Non-pigmented ciliary epithelial cell (primary cell): ENCODE measurements at places on chromosomes 16 and 17.
A peak's percentile ranks its signal among the peaks of the same experiment; 100 is the strongest.

GRCh38 chr16:58057121-58057520 is 31.6 kb downstream of the MMP15 start:
- no peak for DNase-seq

GRCh38 chr17:79695797-79696609 is 34.7 kb upstream of the ENPP7 start:
- peak; percentile 10 for DNase-seq

GRCh38 chr17:83202002-83203000 is 122.9 kb downstream of the METRNL start:
- no peak for DNase-seq

- DNase-seq = no peak
These were observed 5.7 kb downstream of the ENGASE start for GRCh38 chr17:79080349-79080748.

DNA sequence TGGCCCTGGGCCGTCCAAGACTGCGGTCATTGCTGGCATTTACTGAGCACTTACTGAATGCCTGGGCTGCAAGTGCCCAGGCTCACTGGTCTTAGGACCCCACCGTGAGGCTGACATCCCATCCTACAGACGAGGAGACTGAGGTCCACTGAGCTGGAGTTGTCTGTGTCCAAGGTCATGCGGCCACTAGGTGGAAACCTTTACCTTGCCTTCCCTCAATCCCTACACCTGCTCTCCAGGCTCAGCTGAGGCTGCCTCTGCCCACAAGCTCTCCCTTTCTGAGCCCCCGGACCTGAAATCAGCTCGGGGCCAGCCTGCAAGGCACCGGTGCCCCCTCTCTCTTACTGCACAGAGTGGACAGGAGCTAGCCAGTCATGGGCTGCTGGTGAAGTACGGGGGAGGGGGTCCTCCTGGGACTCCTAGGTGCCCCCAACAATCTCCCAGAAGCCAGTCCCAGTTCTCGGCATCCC is 1.5 kb downstream of the CASKIN1 start:
- DNase-seq = no peak

DNA sequence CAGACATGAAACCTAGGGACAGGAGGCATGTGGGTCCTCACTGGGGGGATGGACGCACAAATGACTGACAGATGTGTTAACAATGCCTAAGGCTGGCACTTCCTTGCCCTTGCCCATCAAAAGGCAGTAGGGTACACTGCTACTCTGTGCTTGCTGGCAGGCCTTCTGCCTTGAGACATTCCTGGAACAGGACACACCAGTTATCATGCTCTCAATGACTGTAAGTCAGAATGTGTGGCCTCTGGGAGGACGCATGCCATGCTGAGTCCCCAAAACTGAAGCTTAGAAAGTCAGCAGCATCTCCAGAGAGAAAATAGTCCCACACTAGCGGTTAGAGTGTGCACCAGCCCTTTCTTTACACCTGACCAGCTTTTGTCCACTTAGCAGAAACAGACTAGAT is 16.1 kb upstream of the SREBF1 start:
- no peak for DNase-seq

DNA sequence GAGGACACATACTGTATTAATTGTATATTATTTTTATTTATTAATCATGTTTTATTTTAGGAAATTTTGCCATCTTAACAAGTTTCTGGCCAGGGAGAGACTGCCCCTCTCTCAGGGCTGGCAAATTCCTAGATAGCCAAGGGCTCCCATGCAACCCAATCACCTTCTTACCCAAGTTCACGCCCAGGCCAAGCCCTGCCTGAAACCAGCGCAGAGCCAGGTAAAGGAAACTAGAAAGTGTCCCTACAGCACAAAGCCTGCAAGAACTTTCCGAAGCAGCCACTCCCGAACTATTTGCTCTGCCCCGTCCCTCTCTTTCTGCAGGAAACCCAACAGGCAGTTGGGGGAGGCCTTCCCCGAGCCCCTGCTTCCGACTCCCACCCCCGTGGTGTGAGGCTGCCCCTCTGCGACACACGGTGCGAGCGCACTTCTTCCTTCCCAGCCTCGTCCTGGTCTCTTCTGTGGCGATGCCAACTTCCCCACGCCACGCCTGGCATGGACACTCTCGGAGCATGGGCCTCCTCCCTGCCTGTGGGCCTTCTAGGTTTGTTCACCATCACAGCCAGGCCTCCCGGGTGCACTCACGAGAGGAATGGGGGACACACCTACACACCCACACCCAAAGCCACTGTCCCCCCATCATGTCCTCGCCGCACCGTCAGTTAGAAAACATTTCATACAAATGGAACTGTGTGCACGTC is 100.4 kb downstream of the ZNF778 start:
- no peak for DNase-seq

DNA sequence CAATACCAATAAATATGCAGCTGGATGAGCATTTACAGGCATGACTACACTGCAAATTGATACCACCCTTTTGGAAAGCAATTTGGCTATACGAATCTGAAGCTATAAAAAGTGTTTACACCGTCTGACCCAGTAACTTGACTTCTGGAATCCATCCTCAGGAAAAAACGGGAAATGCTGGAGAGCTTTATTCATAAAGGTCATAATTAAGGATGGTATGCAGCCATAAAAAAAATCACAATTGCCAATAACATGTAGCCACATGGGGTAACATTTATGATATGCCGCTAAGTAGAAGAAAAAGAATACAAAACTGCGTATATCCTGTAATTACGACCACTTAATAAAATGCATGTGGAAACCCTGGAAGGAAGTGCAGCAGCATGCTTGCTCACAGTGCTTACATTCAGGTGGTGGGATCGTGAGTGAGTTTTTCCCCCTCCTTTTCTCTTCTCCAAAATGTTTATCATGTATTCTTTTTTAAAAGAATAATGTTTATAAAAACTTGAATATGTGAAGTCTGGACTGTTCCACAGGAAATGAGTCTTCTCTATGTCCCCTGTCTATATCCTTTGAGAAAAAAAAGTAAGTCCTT is 34.2 kb downstream of the COPRS start:
- no peak for DNase-seq

DNA sequence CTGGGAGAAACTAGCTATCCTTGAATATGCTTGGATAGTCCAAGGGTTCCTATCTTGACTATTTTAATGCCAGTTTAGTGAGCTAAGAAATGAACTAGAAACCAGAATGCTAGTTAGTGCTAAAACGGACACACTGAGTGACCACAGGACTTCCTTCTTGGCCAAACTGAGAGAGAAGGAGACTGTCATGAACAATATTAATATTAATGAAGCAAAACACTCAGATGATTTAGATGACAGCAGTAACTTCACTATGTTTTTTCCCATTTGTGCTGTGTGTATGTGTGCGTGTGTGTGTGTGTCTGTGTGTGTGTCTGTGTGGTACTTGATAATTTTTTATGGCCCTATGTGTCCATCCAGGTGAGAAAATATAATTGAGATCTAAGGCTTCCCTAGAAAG is 2.2 kb upstream of the ATXN1L start:
- DNase-seq = no peak

DNA sequence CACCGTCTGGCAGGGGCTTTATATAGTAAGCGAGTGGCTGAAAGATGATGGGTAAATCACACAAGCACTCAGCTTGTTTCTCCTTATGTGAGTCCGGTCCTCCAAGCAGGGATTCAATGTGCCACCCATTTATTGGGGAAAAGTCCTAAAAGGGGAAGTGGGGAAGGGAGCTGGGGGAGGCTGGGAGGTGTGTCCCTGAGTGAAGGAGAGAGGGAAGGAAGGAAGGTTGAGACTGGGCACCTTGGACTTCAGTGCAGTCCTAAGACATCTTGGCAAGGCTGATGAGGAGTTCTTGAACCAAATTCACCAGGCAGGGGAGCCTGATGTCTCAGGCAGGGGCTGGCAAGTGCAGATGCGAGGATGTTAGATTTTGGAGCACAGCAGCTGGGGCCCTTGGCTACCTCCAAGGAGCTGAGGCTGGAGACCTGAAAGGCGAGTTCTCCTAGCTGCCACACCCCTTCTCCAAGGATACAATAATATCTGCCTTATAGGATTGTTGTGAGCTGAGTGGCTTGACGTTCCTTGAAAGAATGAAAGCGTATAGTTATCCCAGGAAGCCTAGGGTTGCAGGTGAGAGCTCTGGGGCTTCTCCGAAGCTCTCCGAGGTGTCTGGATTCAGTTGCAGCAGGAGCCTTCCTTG is 23.0 kb upstream of the CYLD start:
- no peak for DNase-seq

GRCh38 chr16:17591655-17592405 is 121.1 kb upstream of the XYLT1 start:
- DNase-seq = no peak

- DNase-seq = no peak
These were observed 28.1 kb downstream of the MYBBP1A start for GRCh38 chr17:4527134-4527533.

DNA sequence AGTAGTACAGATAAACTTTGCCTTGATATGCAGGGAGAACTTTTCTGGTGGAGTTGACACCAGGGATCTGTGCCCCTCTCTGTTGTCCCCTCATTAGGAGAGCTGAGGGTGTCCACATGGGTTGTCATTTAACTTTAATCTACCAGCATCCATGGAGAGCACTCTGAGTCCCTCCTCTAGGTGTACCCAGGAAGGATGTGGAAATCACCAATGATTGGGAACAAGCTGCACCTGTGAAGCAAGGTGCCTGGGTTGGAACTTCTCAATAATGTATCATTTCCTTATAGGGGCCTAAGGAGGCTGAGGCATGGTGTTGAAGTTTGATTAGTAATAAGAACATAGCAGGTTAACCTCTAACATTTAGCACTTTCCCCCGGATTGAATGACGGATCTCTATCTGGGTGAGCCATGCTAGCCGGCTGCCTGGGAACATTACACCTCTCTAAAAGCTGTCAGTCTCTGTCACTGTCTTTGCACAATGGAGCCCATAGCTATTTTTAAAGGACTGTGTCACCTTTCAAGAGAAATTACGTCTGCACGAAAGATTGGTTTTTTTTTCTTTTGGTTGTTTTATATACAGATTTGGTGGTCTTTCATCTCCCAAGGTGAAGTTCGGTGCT is 239.3 kb downstream of the MAF start:
- no peak for DNase-seq

DNA sequence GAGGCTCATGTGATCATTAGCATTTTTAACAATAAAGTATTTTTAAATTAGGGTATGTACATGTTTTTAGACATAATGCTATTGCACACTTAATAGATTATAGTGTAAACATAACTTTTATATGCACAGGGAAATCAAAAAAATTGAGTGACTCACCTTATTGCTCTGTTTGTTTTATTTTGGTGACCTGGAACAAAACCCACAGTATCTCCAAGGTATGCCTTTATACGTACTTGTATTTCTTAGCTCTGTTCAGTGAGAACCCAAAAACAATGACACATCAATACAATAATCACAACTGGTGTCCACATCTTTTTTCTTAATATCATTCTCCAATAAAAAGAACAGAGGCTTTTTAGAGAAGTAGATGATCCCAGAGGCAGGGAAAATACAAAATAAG is 112.2 kb downstream of the CYB561 start:
- no peak for DNase-seq

- DNase-seq = no peak
These were observed 115.7 kb downstream of the TMEM114 start for GRCh38 chr16:8474587-8474986.

DNA sequence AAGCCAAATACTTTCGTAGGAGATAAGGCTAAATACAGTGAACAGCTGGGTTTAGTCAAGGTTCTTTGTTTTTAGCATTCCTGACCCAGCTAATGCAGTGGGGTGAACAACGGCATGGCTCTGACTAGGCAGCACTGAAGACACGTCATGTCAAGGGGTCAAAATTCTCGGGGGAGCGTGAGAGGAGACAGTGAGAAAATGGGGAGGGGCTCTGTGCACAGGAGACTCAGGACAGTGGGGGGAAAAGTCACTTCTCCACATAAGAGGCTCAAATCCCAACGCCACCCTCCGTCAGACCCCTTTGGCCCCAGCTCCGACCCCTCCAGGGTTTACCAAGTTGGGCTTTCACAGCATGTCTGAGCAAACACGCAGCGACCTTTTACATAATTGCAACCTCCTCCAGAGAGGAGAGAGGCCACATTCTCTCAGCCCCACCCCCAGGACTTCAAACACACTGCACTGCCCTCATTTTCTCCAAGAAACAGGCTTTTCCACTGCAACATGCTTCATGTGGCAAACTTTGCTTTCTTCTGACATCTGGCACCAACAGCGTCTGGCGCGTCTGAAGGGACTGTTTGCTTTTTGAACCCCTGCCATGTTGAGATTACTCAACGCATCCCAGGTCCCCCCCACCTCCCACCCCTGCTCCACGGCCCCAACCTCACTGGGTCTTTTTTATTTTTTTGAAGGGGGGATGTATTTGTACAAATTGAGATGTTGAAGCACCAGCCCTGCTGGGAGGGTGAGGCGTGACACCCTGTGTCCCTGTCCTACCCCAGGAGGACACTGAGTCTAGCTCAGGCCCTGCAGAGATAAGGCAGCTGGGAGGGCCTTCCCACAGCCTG is 30.0 kb downstream of the AXIN2 start:
- no peak for DNase-seq

DNA sequence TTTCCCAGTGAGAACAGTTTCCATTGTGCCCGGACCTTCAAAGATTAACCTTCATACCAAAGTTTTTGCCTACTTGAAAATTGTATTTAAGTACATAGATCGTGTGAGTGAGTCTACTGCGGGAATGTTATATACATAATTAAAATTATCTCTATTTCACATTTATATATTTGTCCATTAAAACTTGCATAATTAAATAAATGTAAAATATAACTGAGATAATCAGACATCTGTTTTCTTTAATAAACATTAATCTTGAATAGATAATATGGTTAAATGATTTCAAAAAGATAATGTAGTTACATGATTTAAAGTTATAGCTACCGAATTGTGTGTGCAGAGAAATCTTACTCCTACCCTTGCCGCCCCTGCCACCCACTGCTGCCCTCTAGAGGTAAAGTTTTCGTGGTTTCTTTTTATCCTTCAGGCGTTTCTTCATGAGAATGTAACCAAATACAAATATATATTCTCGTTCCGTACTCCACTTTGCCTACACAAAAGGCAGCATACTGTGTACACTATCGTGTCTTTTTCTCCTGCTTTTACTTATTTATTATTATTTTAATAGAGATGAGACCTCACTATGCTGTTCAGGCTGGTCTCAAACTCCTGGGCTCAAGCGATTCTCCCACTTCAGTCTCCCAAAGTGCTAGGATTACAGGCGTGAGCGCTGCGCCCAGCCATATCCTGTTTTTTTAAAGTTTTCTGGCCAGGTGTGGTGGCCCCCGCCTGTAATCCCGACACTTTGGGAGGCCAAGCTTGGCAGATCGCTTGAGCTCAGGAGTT is 35.6 kb downstream of the RPA1 start:
- DNase-seq = no peak

- DNase-seq = no peak
These were observed 4.2 kb downstream of the SHISA6 start for GRCh38 chr17:11245187-11245586.

- no peak for DNase-seq
These were observed 1.2 kb downstream of the EPN3 start for GRCh38 chr17:50533720-50534148.
